Calu3 (cell line): ENCODE measurements at places on chromosomes 4 and X. TPM values are rescaled to one million over a fixed set of nuclear protein-coding genes. Genes with fewer than 3 reads are reported as not detected.
A peak's percentile ranks its signal among the peaks of the same experiment; 100 is the strongest.

DNA sequence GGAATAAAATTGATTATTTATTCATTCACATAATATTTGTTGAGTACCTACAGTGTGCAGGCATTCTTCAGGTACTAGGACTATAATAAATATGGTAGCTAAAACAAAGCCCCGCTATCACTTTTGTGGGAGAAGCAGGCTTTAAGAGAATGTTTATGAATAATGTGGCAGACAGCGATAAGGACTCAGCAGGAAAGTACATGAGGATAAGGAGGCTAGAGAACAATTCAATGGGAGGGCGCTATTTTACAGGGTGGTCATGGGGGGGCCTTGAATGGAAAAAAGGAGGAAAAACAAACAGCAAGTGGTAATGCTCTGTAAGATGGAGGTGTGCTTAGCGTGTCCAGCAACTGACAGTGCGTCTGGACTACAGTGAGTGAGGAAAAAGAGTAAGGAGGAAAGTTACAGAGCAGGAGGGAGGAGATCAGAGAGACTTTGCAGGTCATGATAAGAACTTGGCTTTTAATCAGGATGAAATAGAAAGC lies 264.2 kb upstream of the ETNPPL start:
- no peak for DNase-seq

DNA sequence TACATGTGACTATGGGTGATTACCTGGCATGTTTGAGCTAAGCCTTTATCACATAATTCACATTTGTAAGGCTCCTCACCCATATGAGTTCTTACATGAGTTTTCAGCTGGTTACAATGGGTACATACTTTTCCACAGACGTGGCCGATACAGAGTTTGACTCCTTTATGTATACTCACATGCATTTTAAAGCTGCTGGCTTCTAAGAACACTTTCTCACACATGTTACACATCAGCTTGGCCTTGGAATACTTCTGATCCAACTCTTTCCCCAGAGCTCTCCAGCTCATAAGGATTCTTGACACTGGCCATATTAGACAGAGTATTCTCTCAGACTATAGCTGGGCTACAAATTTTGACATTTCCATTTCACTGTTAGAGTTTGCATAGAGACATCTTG lies 66.3 kb downstream of the TAB3 start:
- no peak for DNase-seq

DNA sequence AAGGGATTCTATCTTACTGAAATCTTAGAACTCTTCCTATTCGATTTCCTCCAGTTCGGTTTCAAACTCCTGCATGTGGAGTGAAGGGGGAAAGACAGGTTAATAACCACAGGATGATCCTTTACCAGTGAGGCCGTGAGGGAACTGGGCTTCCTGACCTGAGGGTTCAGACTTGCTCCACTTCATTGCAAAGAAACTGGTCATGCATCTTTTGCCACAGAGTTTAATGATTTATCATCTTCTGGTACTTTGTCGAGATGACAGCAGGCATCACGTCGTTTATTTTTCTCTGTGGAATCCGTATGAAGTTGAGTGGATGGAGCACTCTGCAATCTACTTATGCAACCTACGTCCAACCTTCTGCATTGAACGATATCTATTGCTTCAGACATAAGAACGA lies 145.9 kb upstream of the NLGN4X start:
- no peak for DNase-seq

The ETNPPL gene
- 0.35 and 0.51 TPM in 2 replicates for total RNA-seq

GRCh38 chr4:137644201-137644600 lies 111.9 kb upstream of the PCDH18 start:
- DNase-seq = no peak

DNA sequence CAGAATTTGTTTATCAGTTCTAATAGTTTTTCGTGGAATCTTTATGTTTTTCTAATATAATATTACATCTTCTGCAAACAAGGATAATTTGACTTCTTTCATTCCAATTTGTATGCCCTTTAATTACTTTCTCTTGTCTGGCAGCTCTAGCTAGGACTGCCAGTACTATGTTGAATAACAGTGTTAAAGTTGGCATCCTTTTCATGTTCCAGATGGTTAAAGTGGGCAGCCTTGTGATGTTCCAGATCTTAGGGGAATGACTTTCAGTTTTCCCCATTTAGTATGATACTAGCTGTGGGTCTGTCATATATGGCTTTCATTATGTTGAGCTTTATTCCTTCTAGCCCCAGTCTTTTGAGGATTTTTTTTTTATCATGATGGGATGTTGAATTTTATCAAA lies 220.6 kb upstream of the WDFY3 start:
- no peak for DNase-seq

DNA sequence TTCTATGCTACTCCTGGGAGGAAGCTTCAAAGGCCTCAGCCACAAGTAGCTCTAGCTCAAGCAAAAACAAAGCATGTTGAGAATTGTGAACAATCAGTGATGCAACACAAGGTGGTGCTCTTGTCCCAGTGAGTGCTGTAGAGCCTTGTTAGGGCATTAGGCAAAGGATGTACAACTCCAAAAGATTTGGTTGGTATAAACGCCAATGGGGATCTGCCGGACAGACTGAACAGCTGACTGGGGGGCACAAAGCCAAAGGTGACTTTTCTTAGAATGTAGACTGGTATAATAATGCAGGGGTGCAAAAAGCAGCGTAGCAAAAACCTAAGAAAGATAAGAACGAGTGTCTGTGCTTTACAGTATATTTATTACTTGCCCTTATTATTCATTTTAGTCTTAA lies 62.6 kb upstream of the ALB start:
- peak; percentile 35 for DNase-seq

DNA sequence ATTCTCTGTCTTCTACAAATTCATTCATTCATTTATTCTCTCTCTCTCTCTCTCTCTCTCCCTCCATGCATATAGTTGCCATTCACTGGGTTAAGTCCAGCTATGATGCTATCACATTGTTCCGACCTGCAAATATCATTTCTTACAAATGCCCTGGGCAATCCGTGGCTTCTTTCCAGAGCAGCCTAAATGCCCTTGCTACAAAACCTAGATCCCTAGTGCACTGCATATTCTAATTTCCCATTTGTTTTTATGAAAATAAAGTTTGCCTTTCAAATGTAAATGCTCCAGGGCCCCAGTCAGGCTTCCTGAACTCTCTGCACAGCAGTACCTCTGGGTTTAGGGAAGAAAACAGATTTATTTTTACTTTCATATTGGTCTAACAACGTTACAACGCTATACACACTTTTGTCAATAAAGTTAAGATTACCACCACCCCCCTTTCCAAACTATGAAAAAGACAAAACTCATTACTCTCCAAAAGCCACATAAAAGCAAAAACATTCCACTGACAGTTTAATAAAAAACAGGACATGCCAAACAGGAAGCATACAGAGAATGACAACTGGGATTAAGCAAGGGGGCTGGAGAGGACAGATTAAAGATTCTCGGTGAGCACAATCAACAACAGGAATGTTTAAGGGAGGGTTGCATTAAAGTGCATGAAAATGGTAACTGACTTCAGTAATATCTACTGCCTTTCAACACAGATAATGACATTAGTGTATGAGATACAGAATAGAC lies 104.3 kb downstream of the USP46 start:
- DNase-seq = no peak

The SMIM14 gene
- 19.5 and 22.2 TPM in 2 replicates for total RNA-seq

The CPZ gene
- total RNA-seq = not detected in 2 replicates

DNA sequence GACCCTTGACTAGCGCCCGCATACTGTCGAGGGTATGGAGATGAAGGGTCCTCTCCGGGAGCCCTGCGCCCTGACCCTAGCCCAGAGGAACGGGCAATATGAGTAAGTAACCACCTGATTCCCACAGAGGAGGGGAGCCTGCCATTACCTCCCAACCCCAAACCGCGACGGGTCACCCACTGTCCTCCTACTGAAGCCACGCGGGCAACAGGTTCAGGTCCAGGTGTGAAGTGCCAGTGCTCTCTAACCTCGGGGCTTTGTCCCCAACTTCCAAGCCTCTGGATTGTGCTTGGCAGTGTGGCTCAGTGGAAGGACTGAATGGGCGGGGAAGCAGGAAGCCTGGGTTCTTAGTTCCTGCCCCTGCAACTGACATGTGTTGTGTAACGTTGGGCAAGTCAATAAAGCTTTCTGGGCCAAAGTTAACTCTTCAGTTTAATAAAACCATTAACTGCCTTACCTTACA lies 694 bp downstream of the OCRL start:
- peak; percentile 22 for DNase-seq

The PLXNB3 gene
- total RNA-seq = 37.5 and 49.2 TPM in 2 replicates

GRCh38 chr4:179116011-179116410 lies 1673.8 kb upstream of the AGA start:
- no peak for DNase-seq

- DNase-seq = no peak
These were observed 930.7 kb upstream of the PCDH10 start for GRCh38 chr4:132218406-132218805.

The DKC1 gene
- 112 and 120 TPM in 2 replicates for total RNA-seq

DNA sequence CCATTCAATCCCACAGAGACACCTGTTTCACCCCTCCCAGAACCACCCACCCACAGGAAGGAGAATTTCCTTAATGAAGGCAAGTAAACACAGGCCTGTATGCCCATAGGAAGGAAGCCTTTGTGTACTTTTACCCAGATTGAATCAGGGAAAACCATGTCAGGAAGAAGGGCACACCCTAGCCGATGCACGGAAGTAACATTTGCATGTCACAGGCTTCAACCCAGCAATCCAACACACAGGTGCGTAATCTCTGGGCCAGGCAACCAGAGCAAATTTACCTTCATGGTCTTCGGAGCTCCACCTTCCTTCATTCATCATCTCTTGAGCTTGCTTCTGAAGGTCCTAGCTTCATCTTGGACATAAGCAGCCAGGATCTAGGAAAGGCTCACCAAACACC lies 206.3 kb downstream of the SHROOM3 start:
- no peak for DNase-seq

- DNase-seq = peak; percentile 3
These were observed 224.2 kb downstream of the PTTG2 start for GRCh38 chr4:38184404-38184803.

DNA sequence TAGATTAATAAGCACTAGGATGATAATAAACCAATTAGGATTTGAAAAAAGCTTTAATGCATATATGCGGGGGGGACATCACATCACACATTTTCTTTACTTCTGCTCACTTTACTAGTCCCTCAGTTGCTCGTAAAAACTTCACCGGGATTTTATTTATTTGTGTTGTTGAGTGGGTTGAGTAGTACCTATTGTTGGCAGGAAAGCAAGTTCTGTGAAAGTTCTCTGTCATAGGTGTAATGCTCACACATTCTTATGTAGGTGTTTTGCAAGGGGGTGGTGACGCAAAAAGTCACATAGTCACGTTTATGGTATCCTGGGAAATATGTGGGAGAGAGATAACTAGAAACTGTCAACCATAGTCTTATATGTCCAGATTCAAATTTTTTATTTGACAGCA lies 65.3 kb downstream of the PDLIM5 start:
- no peak for DNase-seq

DNA sequence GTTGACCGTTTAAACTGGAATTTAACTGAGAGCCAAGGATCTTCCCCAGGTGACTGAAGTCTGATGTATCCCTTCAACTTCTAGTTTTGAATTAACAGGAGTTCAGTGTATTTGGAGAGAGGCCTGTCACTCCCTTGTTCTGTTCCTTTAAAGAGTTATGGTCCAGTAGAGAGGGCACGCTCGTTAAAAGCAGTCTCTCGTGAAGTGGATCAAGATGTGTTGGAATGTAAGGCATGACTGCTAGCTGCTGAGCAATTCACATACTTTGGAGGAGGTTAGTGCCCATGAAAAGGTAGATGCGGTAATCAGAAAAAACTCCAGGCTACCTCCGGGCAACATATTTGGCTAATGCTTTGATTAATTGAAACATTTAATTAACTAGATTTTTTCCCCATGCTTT lies 65.7 kb downstream of the SHROOM2 start:
- DNase-seq = no peak

DNA sequence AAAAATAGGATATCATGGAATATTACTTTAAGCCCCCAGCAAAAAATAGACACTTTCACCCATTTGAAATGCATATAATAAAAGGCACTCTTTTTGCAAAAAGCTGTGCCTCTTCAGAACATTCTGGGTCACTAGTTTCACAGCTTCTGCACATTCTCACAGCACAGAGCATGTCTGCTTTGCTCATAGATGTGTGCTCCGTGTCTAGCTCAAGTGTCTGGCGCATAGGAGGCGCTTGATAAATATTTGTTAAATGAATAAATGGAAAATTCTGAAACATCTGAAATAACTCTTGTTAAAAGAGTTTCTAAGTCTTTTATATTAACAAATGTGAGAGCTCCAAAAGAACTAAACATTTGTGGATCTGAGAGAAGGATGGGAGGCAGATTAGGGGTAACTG lies 275.2 kb downstream of the PTTG2 start:
- DNase-seq = no peak

- DNase-seq = no peak
These were observed 6.2 kb downstream of the LINC00632 start for GRCh38 chrX:140715787-140716186.

GRCh38 chr4:147587041-147587440 lies 30.2 kb upstream of the TMEM184C start:
- DNase-seq = no peak

- no peak for DNase-seq
These were observed 51.4 kb downstream of the ENOX2 start for GRCh38 chrX:130851569-130851968.

DNA sequence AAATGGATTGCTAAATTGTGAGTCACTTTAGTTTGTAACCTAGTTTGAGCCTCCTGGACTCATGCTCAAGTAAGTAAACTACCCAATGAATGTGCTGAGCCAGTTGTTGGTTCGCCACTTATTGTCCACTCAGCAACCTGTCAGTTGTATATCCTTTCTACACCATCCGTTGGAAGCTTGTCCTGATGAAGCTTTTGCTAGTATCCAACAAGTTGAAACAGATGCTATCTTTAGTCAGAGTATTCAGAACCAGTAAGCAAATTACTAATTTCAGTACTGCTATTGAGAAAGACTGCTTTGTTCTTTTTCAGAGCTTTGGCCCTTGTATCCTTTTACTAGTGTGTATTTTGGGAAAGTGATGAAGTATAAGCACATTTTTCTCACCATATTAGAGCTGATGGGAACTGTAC lies 4.3 kb upstream of the NAA15 start:
- DNase-seq = no peak

DNA sequence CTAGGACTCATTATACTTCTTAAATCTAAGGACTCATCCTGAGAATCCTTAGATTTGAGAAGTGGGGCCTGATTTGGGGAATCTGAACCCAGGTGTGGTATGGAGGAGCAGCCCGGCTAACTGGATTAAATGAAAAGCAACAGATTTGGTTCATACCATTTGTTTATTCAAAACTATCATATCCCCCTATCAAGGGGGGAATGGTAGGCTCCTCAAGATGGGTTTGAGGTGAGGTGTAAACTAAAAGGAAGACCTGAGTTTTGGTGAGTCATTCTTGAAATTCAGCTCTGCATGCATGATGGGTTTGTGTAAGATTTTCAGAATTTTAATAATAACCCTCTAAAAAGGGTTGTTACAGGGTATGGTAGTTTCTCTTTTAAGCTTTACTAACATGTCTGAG lies 53.4 kb downstream of the CASP6 start:
- no peak for DNase-seq

GRCh38 chr4:153472122-153473037 lies 6.2 kb downstream of the TMEM131L start:
- DNase-seq = no peak

The ATP1B4 gene
- not detected in 2 replicates for total RNA-seq

- no peak for DNase-seq
These were observed 1456.9 kb downstream of the TECRL start for GRCh38 chr4:62952366-62952765.

- no peak for DNase-seq
These were observed 122.4 kb upstream of the ETNPPL start for GRCh38 chr4:108885211-108885610.

The MAGEA2B gene
- total RNA-seq = not detected in 2 replicates
